ENCODE measurements at places on chromosomes 5 and 9.

- no peak for DNase-seq
Measured at GRCh38 chr5:173777149-173777548, 111.0 kb upstream of the CPEB4 start.

DNA sequence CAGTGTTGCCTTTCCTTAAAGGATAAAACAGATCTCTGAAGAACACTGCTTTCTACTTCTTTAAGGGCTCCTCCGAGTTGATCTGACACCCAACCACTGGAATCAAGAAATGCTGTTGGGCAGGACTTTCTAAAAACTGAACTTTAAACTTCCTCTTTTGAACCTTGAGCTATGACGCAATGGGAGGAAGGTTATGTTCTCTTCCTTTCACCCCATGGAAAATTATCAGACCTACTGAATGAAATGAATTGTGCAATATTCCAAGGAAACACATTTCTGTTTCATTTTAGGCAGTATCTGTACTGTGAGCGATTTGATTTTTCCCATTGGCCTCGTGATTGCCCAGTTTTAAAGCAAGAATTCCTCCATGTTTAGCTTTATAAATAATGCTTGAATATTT is 206.0 kb upstream of the PRR16 start:
- DNase-seq = no peak

DNA sequence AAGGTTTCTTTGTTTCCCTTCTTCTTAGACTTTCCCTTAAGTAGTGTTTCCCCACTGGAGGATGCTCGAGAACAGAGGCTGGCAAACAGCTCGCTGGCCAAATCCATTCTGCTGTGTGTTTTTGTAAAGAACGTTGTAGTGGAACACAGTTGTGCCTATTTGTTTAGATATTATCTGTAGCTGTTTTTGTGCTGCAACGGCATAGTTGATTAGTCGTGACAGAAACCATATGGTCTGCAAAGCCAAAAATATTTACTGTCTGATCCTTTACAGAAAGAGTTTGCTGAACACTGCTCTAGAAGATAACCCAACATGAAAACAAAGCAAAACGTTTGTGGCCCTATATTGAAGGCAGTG is 47.0 kb upstream of the EGFLAM start:
- DNase-seq = no peak

DNA sequence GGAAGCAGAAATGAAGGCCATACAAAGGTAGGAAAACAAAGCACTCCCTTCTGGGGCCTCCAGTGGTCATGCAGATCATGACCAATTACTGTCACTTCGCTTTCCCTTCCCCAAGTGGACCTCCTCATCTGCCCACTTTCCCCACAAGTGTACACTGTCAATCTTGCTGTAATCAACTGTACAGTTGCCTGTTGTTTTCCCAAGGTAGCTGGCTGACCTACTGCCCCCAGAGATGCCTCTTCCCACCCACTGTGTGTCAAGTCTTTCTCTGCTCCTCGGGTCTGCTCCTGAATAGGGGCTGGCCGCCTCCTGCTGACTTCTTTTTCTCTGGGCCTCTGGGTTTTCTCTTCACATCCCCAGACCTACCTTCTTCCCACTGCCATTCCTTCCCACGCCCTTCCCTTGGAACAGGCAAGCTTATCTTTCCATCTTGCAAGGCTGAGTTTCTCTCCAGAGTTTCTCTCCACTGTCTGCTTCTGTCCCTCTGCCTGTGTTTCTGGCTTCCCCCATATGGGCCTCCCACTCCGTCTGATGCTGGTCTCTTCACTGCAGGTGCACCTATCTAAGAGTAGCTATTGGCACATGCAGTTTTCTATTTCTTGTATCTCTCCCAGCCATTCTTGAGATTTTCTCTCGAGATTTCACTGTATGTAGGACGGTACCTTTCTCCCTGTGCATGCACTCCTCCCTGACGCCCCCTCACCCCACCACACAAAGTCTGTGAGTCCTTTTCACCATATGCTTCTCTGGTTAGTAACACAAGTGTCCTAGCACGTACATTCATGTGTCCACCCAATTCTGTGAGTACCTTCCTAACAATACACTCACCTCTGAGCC is 2.4 kb downstream of the ELL2 start:
- DNase-seq = no peak

DNA sequence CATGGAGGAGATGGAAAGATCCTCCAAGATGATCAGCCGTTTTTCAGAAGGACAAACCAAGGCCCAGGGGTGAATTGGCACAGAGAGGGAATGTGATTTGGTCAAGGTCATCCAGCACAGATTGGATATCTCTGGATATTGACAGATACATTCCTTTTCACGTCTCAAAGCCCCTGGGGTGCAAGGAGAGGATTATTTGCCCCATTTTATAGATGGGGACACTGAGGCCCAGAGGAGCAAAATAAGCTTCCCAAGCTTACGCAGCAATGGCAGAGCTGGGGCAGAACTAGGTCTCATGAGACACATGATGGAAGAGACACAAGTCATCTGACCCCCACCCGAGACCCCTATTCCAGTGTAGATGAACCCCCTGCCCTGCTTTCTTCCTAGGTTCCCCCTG is 895 bp upstream of the PDGFRB start:
- DNase-seq = no peak
